Cardiac muscle cell (in vitro differentiated cells and primary cell): ENCODE measurements at places on chromosomes 6 and 20.
A peak's percentile ranks its signal among the peaks of the same experiment; 100 is the strongest.

DNA sequence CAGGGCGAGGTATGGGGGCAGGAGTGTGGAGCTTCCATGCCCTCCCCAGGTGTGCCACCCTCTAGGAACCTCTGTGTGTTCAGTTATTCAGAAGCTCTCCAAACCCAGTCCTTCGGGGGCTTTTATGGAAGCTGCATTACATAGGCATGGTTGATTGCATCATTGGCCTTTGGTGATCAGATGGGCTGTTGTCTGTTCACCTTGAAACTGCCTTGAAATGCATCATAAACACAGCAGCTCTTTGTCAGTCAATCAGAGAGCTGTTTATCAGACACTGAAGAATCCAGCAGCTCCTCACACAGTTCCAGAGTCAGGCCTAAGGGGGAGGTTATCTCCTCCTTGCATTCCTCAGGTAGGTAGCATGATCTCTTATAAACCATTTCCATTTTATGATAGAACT, 62.4 kb downstream of the E2F3 start:
- no peak for DNase-seq

- no peak for DNase-seq
Observed at GRCh38 chr6:118672678-118673077, 21.3 kb upstream of the CEP85L start.

- DNase-seq: no peak
Observed at GRCh38 chr20:376750-377149, 3.8 kb upstream of the TRIB3 start.

GRCh38 chr20:54622333-54623295, 147.2 kb downstream of the DOK5 start:
- DNase-seq: peak; percentile 28

GRCh38 chr20:53077373-53078205, 105.4 kb downstream of the TSHZ2 start:
- DNase-seq: no peak

GRCh38 chr20:17822039-17822438, 122.3 kb downstream of the BANF2 start:
- DNase-seq: peak; percentile 92

DNA sequence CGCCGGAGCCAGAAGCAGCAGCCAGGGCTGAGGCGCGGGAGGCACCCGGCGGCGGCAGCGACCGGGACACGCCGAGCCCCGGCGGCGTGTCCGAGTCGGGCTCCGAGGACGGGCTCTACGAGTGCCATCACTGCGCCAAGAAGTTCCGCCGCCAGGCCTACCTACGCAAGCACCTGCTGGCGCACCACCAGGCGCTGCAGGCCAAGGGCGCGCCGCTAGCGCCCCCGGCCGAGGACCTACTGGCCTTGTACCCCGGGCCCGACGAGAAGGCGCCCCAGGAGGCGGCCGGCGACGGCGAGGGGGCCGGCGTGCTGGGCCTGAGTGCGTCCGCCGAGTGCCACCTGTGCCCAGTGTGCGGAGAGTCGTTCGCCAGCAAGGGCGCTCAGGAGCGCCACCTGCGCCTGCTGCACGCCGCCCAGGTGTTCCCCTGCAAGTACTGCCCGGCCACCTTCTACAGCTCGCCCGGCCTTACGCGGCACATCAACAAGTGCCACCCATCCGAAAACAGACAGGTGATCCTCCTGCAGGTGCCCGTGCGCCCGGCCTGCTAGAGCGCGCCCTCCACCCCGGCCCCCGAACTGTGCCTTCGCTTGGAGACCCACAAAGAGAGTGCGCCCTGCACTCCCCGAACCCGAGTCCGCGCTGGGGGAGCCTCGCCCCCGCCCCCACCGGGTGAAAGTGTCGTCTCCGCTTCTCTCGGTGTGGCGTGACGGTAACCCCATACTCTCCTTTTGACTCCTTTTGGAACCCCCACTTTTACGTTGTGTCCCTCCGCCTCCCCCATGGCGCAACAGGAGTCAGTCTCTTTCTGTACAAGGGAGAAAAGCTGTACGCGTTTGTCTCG, 1.6 kb downstream of the INSM1 start:
- DNase-seq: peak; percentile 21

DNA sequence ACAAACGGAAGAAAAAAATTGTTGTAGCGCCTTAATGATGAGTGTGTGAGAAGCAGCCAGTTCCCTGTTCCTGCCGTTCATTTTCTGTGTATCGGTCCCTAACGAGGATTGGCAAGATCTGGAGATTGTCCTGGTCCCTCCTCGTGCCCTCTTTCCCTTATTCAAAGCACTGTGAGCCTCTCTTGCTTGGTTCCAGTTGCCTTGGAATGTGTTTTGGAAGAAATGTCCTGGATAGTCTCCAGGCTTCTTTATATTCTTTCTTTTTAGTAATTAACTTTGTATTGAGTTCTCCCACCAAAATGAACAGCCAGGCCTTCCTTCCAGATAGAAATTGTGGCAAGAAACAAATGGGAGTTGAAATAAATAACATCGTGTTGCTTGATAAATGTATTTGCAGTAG, 348.3 kb downstream of the CDH26 start:
- no peak for DNase-seq

GRCh38 chr6:74289884-74290283, 593.9 kb downstream of the CD109 start:
- DNase-seq: no peak

GRCh38 chr20:32445539-32446273, 87.6 kb downstream of the ASXL1 start:
- no peak for DNase-seq

- no peak for DNase-seq
Observed at GRCh38 chr6:158832026-158832425, 12.9 kb upstream of the EZR start.

DNA sequence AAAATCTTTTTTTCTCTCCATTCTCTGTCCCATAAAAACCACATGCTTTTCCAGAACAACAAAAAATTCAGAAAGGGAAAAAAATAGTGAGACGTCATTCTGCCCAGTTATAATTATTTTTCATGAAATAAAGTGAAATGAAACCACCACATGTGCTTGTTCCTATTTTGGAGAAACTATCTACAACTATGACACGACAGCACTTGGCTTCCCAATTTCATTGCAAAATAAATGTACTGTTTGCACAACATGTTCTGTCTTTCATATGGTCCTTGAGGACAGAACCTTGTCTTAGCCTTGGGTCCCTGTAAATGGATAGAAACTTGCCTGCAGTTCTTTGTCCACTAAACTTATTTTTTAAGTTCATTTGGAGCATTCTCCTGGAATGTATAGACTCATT, 5.6 kb upstream of the MAN1A1 start:
- no peak for DNase-seq

- no peak for DNase-seq
Observed at GRCh38 chr6:134015719-134016557, 36.5 kb downstream of the SLC2A12 start.

DNA sequence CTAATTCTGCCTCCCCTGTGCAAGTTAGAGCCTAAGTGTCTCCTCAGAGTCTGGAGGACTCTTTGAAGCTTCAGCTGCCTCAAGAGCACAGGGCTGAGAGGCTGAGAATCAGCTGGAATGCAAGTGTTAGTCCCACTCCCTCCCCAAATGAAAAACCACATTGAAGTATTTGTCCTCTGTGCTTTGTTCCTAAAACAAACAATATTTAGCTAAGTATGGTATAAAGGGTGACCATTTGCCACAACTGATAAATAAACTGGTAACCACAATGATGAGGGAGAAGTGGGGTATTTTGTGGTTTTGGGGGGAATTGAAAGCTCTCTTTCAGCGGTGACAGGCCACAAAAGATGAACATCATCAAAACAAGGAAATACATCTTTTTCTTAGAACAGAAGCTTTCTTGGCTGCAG, 91.7 kb upstream of the HDDC2 start:
- peak; percentile 28 for DNase-seq

DNA sequence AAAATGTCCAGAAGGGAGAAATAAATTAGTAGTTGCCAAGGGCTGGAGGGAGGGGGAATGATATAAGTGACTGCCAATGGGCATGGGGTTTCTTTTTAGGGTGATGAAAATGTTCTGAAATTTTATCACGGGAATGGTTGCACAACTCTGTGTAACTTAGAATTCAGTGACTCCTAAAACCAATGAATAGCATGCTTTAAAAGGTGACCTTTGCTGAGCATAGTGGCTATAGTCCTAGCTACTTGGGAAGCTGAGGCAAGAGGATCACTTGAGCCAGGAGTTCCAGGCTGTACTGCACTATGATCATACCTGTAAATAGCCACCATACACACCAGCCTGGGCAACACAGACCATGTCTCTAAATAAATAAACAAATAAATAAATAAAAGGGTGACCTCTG, 109.0 kb downstream of the ATG5 start:
- DNase-seq: peak; percentile 56

GRCh38 chr6:13689511-13690256, 22.0 kb downstream of the RANBP9 start:
- no peak for DNase-seq

DNA sequence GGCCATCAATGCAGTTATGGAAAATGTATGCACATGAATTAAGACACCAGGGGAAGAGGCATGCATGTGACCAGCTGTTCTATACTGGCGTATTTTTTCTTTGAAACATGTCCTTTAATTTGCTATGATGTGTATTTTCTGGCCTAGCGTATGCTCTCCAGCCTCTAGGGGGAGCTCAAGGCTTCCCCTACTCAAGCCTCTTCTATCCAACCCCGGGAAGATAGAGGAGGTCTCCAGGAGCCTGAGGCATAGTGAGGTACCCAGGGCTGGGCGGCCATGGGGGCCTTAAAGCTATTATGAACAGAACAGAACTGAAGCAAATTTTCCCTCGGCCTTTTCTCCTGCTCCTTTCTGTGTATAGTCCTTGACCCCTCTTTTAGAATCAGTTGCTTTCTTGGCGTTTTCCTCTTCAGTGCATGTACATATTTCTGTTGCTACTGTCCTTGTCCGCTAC, 528.9 kb downstream of the MAFB start:
- DNase-seq: peak; percentile 73

DNA sequence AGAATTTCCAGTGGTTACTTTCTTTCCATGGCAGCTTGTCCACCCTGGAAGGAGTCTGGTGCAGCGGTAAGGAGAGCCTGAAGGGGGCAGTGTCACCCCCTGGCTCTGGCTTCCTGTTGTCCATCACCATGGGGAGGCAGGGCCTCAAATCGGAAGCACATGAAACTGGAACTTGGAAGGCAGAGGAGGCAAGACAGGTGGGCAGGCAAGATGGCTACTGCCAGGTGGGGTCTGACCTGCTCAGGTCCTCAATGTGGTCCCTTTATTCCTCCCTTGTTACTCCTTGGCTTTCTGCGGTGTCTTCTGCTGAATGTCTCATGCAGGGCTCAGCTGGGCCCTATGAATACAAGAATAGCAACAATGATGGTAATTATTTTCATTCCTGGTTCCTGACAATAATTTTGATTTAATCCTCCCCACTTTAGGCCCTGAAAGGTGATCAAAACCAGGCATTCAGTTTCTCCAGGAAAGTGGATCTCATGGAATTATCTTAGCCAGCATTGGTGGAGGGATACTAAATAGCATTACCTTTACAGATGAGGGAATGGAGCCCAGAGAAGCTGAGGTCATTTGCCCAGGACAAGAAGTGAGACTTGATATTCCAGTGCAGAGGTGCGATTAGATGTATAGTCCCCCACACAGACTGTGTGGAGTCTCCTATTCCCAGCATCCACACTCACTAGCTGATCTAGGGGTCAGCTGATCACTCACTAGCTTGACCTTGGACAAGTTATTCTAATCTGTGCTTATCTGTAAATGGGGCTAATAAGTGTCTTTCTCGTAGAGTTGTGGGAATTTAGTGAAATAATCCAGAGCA, 17.6 kb upstream of the SNAI1 start:
- DNase-seq: peak; percentile 51

GRCh38 chr6:15995493-15995892, 133.4 kb upstream of the MYLIP start:
- no peak for DNase-seq

DNA sequence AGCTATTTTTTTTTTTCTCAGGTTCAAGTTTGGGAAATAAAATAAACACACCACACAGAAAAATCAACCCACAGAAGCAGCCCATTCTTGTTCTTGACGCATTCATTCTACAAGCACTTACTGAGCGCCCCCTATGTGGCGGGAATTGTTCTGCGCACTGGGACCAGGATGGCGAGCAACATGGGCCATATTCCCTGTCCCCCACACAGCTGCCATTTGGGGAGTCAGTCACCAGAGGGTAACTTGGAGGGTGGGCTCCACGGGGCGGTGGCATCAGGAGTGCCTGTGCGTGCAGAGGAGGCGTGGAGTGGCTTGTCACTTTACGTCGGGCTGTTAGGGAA, 185.0 kb upstream of the PDE10A start:
- no peak for DNase-seq

DNA sequence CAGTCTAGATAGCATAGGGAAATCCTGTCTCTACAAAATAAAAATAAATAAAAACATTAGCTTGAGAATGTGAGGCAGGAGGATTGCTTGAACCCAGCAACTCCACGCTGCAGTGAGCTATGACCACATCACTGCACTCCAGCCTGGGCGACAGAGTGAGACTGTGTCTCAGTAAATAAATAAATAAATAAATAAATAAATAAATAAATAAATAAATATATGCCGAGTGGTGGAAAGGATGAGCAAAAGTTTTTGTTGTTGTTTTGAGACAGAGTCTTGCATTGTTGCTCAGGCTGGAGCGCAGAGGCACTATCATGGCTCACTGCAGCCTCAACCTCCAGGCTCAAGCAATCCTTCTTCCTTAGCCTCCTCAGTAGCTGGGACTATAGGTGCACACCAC, 53.4 kb downstream of the TFAP2A start:
- DNase-seq: no peak

- peak; percentile 58 for DNase-seq
Observed at GRCh38 chr6:138517635-138518034, 18.3 kb upstream of the NHSL1 start.

DNA sequence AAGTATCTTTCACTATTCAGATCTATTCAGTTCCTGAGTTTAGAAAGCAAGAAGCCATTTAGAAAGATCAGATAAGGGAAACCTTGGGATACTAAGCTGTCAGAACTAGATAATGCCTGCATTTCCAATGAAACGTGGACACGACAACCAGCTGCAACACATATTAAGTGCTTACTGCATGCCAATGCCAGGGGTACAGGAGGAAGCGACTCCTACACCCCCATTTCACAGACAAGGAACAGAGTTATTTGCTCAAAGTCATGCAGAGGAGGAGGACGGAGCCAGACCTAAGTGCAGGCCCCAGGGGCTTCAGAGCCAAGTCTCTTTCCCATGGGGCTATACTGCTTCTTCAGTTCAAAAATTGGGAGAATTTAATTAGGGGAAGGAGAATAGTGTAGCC, 62.4 kb downstream of the PREX1 start:
- DNase-seq: no peak

DNA sequence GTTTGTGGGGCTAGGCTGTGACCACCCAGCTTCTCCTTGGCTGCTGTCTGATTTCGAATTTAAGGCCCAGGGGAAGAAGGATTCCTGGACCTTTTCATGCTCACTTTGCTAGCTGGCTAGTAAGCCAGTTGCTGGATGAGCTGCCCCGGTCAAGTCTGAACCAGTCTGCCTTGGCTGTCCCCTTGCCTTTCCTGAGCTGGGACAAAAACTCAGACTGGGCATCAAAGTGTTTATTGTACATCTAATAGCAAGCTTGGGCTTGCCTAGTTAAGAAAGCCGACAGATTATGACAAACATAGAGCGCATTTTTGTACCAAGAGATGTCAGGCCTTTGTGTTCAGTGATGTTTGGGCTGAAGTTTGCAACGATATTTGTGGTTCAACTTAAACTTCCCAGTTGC, 750 bp upstream of the PAK5 start:
- DNase-seq: no peak

- DNase-seq: peak; percentile 39
Observed at GRCh38 chr6:63640062-63640461, 4.5 kb downstream of the PHF3 start.
